ENCODE measurements at places on chromosomes 3 and 15.

DNA sequence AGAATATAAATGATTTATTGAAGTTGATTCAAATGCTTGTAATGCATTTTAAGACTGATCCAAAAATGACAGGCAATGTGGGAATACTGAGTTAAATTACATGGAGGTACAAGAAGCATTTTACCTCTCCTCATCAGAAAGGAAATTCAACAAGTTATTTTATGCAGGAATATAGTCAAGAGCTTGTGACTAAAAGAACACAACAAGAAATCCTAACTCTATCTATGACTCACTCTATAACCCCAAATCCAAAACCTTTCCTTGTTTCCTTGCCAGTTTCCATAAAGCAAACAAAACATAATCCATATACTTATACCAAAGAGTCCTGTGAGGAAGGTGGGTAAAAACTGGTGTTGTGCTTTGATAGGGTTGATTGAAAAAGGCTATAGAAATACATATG lies 30.8 kb downstream of the SIN3A start:
- DNase-seq: no peak

- DNase-seq: no peak
Observed at GRCh38 chr3:16024548-16024947, 149.9 kb upstream of the GALNT15 start.

DNA sequence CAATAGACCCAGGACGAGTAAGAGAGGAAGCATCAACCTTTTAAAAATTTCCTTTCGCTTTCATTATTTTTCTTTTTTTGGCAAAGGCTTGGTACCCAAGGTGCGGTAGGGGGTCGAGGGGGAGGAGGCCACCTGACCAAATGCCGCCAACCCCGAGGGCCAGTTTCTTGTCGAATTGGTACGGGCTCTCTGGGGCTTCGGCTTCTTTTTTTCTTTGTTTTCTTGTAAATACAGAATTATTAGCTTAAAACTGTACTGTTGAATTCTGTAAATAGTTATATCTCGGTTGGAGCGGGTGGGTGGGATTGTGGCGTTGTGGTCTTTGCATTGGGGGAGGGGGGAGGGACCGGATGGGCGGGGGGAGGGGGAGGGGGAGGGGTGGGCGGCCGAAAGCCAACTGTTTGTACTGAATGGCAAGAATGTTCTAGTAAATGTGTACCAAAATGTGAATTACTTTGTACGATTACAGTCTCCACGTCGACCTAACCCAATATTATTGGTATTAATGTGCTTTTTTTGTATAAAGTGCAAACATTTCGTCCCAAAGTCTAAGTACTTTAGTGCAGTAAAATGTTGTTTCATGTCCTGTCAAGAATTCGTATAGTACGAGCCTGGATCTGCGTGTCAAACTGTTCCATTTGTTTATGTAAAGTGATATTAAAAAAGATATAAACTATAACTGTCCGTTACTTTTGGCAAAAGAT lies 4.7 kb downstream of the ZIC1 start:
- DNase-seq: no peak

- no peak for DNase-seq
Observed at GRCh38 chr3:191330530-191331048, 263 bp upstream of the UTS2B start.

- DNase-seq: no peak
Observed at GRCh38 chr3:40845447-40845846, 320.7 kb downstream of the ZNF621 start.

All from DMS153 (cell line).